Putamen (tissue), 1 donor: ENCODE measurements at places on chromosomes 13 and 19.

GRCh38 chr19:793806-794205 is 3.4 kb upstream of the PTBP1 start:
- no peak for DNase-seq

- no peak for DNase-seq
Observed at GRCh38 chr19:31096062-31096830, 253.0 kb downstream of the TSHZ3 start.

GRCh38 chr13:93307651-93308050 is 81.0 kb downstream of the GPC6 start:
- no peak for DNase-seq

- no peak for DNase-seq
Observed at GRCh38 chr19:16293118-16294091, 31.2 kb upstream of the KLF2 start.

- no peak for DNase-seq
Observed at GRCh38 chr13:95207769-95208366, 93.4 kb downstream of the ABCC4 start.

- DNase-seq = no peak
Observed at GRCh38 chr13:113937073-113937472, 36.8 kb downstream of the C13orf46 start.
